ELF-1 (cell line): ENCODE measurements at places on chromosomes 13 and 19.
A peak's percentile ranks its signal among the peaks of the same experiment; 100 is the strongest.

GRCh38 chr19:35856546-35857149, at the start of gene KIRREL2:
Gene KIRREL2 (plus strand): TSS chr19:35856911. CDS start chr19:35857120, 209 bp downstream.
- no peak for DNase-seq

DNA sequence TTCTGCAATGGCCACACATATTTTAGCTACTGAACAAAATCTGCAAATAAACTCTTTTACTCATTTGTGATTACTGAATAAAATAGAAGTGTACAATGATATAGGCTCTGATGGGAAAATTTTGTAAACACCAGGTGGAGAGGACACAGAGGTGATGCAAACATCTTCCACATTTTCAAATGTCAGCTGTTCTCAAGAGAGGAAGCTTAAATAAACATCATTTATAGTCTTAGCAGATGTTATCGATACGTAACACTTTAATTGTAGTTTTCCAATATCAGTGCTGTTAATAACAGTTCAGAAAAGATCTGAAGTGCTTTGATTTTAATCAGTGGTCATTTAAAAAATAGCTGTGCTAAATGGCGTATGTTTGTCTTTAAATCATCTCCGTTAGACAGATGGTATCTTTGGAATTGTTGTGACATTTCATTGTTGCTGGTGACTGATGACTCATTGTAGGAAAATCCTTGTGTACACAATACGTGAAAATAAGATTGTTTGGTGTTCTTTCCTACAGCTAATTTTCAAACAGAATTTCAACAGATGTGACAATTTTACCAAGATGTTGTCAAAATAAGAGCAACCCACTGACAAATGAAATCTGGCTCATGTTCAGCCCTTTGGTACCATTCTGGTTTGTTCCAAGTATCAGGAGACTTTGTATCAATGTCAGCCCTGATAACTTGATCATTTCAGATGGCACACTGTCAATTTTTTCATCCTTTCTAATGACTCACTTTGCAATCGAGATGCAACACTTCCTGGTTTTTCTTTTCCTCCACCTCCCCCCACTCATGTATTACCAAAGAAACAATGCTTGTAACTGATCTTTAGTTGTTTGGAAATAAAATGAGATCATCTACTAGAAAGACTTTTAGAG, 516.0 kb downstream of the DCT start:
- DNase-seq: no peak

- no peak for DNase-seq
These were observed at the start of gene PTH2 for GRCh38 chr19:49423071-49423984. Gene PTH2 (minus strand): TSS chr19:49423441. CDS start chr19:49423339, 102 bp downstream.

GRCh38 chr19:42113641-42114348, 18.5 kb downstream of the POU2F2 start:
- DNase-seq: peak; percentile 65

GRCh38 chr13:28640861-28641599, 17.9 kb upstream of the POMP start:
- DNase-seq: no peak

GRCh38 chr19:18340990-18341868, 831 bp downstream of the PGPEP1 start:
- no peak for DNase-seq

DNA sequence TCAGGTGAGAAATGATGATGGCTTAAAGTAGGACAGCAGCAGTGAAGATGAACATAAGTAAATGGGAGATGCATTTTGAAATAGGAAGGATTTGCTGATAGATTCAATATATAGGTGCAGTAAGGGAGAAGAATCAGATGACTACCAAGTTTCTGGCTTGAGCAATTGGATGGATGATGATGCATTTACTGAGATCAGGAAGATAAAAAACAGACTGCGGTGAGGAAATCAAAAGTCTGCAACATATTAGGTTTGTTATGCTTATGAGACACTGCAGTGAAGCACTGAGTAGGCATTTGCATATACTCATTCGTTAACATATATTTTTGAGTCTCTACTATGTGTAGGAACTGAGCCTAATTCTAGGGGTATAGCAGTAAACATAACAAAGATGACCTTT, 184.2 kb downstream of the LACC1 start:
- no peak for DNase-seq

GRCh38 chr13:111168107-111168506, 53.0 kb downstream of the ARHGEF7 start:
- DNase-seq: no peak

DNA sequence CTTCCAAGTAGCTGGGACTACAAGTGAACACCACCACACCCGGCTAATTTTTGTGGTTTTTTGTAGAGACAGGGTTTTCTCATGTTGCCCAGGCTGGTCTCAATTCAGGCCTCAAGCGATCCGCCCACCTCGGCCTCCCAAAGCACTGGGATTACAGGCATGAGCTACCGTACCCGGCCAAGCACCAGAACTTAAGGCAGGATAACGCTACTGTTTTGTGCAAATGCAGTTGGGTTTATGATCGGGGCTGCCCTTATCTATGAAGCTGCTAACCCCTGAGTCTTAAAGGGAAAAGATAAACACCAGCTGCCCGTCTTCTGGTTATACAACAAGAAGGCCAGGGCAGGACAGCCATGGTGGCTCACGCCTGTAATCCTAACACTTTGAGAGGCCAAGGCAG, 12.6 kb upstream of the TM6SF2 start:
- peak; percentile 45 for DNase-seq

DNA sequence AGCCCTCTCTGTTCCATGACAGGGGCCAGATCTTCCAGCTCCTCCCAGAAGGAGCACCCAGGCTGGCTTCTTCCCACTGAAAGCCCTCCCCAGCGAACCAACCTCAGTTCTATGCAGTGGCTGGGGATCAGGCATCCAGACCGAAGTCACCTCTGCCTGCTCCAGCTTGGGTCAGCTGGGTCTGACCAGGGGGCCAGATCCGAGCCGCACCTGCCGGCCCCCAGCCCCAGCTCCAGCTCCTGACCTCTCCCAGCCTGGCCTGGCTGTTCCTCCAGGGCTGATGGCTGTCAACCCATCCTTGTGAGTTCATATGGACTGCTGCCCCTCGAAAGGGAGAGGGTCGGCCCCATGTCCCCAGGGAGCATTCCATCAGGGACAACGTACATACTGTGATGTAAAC, 8.0 kb downstream of the TSSK6 start:
- no peak for DNase-seq

GRCh38 chr19:6811906-6812305, 39.4 kb downstream of the VAV1 start:
- no peak for DNase-seq

GRCh38 chr13:110680852-110681251, 25.1 kb downstream of the CARS2 start:
- peak; percentile 50 for DNase-seq

DNA sequence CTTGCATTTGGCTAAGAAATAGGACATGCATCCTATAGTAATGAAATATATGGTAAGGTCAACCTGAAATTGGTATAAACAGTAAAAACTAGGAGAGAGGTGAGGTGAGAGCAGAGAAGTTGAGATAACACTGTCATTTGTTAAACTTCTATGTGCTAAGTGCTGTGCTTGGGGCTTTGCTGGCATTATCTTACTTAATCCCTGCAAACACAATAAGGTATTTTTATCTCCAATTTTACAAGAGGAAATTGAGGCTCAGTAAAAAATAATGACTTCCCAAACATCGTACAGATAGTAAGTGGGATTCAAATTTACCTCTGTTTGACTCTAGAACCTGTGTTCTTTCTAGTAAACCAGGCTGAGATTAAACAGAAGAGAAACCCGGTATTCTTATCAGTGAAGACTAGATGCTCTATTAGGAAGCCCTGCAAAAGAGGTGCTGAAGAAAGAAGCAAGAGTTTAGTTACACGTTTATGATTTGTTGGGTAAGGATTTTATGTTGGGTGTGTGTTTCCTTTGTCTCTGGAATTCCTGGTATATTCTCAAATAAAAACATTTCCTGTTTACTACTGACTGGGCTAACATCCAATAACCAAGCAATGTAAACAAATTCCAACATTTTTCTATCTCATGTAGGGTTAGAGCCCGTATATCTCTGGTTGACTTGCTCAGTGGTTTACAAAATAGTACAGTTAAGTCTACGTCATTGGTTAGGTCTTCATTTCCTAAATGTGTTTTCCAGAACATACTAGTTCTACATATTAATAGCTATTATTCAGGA, 137.3 kb upstream of the FNDC3A start:
- no peak for DNase-seq

GRCh38 chr13:29548722-29549121, 46.8 kb downstream of the SLC7A1 start:
- peak; percentile 14 for DNase-seq

DNA sequence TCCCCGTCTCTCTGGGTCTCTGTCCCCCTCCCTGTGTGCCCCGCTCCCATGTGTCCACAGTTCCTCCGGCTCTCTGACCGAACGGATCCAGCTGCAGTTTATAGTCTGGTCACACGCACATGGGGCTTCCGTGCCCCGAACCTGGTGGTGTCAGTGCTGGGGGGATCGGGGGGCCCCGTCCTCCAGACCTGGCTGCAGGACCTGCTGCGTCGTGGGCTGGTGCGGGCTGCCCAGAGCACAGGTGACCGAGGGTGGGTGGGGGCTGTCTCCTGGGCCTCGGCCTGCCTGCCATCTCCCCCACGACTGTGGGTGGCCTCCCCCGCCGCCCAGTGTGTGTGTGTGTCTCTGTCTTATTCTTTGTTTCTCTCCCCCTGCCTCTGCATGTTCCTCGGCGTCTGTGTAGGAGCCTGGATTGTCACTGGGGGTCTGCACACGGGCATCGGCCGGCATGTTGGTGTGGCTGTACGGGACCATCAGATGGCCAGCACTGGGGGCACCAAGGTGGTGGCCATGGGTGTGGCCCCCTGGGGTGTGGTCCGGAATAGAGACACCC, 10.3 kb downstream of the TRPM4 start:
- no peak for DNase-seq

GRCh38 chr13:25147638-25148401, 24.3 kb downstream of the AMER2 start:
- DNase-seq: no peak

DNA sequence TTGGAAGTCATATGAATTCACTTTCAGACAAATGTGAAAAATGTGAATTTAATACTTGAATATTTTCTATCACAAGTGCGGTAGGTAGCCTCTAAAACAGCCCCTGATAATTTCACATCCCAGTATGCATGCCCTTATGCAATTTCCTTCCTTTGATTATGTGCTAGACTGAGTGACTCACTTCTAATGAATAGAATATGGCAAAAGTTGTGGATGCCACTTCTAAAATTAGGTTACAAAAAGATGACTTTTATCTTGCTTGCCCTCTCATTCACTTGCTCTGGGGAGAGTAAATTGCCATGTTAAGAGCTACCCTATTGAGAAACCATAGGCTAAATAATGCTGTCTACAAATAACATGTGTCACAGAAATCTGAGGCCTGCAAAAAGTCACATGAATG, 402.5 kb upstream of the PCDH9 start:
- DNase-seq: no peak

DNA sequence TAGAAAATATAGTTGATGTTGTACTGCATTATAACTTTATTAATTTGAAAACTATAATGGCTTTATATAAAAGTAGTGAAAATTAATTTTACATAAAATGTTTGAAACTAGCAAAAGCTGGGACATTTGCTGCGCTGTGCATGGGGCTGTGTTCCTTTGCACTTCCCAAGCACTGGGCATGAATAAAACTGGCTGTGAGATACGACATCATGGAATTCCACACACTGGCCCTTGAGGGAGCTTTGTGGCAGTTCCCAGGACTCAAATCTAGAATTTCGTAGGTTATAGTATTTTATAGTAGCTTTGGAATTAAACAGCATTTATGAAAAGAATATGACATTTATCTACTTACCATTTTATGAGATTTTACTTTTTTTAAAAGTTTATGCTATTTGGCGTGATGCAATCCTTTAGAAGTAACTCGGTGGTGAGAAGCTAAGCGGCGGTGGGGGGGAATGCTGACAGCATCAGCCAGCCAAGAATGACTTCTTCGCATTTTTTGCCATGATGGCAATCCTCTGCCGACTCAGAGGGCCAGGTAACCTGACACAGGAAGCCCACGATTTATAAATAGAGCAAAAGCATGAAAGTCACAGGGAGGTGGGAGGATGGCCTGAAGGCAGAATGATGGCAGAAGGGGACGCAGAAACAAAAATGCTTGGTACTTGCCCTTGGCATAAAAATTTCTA, 553.5 kb downstream of the MYO16 start:
- DNase-seq: peak; percentile 33

DNA sequence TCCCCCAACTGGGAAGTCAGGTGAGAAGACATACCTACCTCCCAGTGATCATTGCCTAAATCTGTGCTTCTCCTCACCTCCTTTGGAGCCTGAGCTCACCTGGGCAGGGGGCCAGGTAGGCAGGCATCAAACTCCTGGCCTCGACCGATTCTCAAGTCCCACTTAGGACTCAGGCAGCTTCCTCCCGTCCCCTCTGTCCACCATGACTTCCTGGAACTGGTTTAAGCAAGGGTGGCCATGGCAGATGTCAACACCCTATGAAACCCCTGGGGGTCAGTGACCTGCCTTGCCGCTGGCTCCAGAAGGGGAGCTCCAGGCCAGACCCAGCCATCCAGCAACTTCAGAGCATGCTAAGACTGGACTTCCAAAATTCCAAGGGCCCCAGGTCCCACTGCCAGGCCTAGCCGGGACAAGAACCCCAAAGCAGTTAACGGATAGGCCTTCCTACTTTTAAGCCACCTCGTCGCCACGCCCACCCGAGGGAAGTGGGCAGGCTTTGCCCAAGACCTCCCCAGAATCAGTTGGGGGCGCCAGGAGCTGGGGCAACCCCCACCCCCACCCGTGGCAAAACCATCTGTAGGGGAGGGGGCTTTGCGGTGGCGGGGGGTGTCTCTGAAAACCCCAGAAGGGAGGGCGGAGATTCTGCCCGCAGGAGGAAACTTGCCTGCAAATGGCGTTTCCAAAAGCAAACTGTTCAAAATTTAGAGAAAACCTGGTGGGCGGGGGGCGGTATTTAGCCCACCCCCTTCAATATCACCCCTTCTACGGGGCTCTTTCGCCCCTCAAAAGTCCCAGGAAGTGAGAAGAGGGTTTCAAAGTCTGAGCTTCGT, 657 bp downstream of the PLIN3 start:
- DNase-seq: peak; percentile 46

DNA sequence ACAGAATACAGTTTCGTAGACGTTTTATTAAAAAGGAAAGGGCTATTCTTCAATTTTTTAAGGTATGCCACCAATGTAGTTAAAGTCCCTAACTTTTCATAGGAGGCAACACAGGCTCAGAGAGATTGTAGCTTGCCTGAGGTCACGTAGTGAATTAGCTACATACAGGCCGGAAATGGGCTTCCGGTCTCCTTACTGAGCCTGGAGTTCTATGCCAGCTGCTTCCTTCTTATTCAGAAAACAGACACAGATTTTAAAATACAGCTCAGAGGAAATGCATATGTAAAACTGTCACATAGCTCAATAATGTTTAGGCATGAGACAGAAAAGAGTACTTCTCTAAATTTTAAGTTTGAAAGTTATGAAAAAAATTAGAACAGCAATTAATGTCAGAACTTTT, 85.4 kb upstream of the TUBA3C start:
- DNase-seq: no peak

GRCh38 chr13:35160896-35161295, 218.8 kb downstream of the NBEA start:
- DNase-seq: no peak
